ENCODE measurements at places on chromosomes 6 and 20.

- H3K36me3 ChIP-seq: no peaks in the 10 kb centered on the region
- no peak for DNase-seq
- H3K27ac ChIP-seq: no peak overlapping the region
Observed at GRCh38 chr6:43738267-43738676, 31.7 kb upstream of the VEGFA start.

DNA sequence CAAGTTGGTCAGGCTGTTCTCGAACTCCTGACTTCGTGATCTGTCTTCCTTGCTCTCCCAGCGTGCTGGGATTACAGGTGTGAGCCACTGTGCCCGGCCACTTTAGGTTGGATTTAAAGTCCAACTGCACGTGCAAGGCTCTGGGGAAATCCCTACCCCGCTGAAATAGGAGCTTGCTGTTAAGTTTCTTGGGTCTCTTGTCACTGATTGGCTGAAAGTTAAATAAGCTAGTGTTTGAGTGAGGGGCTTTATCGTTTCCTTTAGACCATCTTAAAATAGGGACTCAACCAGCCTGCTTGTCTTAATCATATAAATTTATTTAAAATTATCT lies 11.1 kb upstream of the SERINC1 start:
- H3K36me3 ChIP-seq: no peaks in the 10 kb centered on the region
- DNase-seq: no peak
- H3K4me1 ChIP-seq: no peaks in the 10 kb centered on the region
- no peak overlapping the region for H3K27ac ChIP-seq
- no peaks in the 10 kb centered on the region for H3K27me3 ChIP-seq

GRCh38 chr6:20936949-20937348 lies 402.7 kb downstream of the CDKAL1 start:
- H3K27me3 ChIP-seq: no peaks in the 10 kb centered on the region
- H3K4me1 ChIP-seq: no peaks in the 10 kb centered on the region
- no peak overlapping the region for H3K4me3 ChIP-seq

- H3K4me1 ChIP-seq: no peaks in the 10 kb centered on the region
- H3K27me3 ChIP-seq: no peaks in the 10 kb centered on the region
- H3K27ac ChIP-seq: no peak overlapping the region
- H3K4me3 ChIP-seq: no peak overlapping the region
Observed at GRCh38 chr6:51480040-51480439, 607.4 kb downstream of the PKHD1 start.

DNA sequence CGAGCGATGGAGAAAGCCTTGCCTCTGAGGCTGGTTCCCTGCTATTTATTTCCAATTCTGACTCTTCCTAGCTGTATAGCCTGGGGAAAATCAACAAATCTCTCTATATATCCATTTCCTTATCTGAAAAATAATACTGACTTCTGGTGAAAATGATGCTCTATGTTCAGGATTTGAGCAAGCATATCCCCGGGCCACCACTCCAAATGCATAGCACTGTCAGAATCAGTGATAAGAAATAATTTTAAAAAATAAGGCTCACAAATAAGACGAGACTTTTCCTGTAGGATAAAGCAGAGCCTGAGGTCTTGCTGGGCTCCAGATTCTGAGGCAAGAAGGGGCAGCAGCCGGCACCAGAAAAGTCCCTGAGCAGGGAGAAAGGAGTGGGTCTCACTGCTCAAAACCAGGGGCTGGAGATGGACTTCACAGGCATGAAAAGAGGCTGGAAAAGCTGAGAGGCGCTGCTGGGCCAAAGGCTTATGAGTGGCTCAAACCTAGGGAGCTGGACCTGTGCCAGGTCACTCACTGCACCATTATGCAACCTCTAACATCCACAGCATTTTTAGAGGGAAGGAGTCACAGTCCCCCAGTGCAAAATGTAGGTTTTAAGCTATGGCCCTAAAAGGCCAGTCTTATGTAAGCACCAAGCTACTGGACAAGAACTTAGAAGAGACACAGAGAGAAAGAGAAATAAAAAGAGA lies 48.1 kb upstream of the SLC17A4 start:
- no peaks in the 10 kb centered on the region for H3K36me3 ChIP-seq
- no peak overlapping the region for H3K27ac ChIP-seq
- no peak overlapping the region for H3K4me3 ChIP-seq
- no peak for DNase-seq

DNA sequence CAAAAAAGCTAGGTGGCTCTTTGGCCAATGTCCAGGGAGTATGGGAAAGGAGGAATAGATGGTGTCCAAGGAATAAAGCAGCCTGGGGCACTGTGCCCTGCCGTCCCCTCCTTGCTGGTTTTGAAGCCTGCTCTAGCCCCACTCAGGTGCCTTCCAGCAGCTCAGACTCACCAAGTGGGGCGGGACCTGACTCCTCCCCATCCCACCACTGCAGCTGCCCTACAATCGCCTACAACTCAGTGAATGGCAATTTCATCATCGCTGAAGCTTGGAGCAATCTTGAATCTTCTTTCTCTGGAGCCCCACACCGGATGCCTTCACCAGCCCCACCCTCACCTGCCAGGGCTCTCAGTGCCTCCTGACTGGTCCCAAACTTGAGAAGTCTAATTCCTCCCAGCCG lies 56.4 kb upstream of the NXT1 start:
- no peaks in the 10 kb centered on the region for H3K36me3 ChIP-seq
- H3K4me1 ChIP-seq: no peaks in the 10 kb centered on the region
- no peak overlapping the region for H3K4me3 ChIP-seq
- no peak overlapping the region for H3K27ac ChIP-seq
- no peaks in the 10 kb centered on the region for H3K27me3 ChIP-seq
